ENCODE measurements at places on chromosomes 6 and 20.

DNA sequence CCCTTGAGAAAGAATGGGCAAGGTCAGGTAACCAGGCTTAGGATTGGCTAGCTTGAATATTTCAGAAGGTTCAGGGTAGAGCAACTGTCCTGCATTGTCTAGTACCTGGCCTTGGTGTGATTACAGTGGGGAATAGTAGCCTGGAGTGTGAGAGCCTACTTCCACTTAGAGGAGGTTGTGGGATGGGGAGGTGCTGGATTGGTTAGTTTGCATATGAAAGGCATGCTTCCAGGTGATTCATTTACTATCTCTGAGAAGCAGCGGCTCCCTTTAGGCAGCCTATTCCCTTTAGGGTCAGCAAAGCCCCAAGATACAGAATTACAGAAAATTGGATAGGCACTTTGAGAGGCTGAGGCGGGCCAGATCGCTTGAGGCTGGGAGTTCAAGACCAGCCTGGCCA, 25.0 kb upstream of the SCGN start:
- no peak for DNase-seq

GRCh38 chr20:62625516-62625915, 16.8 kb upstream of the SLCO4A1 start:
- no peak for DNase-seq

GRCh38 chr6:132505158-132505557, 7.8 kb downstream of the STX7 start:
- DNase-seq: no peak

DNA sequence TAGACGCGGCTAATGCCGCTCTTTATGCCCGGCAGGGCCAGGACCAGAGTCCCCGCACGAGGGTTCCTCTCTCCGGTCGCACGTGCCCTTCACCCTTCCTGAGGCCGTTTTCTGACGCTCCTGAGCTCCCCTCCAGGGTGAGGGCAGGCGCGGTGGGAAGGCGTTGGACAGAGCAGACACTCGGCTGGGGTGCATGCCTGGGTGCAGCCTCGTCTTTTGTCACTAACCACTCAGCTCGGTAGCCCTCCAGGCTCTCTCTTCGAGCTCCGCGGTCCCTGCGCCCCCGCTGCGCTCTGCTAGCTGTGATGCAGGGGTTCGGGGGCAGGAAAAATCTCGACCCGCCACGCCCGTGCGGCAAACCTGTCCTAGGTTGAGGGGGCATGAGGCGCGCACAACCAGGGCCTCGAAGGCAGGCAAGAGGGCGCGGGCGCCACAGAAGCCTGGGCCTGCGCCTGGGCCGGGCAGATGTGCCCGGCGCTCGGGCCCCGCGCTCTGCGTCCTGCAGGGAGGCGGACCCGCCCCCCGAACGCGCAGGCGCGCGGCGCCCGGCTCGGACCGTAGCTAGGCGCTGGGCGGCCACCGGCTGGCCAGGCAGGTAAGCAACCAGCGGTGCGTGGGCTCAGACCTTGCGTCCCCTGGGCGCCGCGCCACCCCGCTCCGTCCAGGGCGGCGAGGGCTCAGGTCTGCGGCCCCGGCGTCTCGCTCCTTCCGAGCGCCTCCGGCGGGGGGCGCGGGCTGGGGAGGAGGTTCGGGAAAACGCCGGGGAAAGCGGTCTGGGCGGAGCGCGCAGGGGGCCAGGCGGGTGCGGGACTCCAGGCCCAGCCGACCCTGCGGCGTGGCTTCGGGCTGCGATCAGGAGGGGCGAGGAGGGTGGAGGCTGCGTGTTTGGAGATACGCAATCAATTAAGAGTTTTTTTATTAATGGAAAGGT, at the start of gene L3MBTL1:
Gene L3MBTL1, plus strand, starts transcription at position 548 of the 931 bp plus-strand sequence. CDS start 5,807 bp downstream, outside the sequence.
- DNase-seq: peak; percentile 21

GRCh38 chr6:7541175-7542064, at the start of gene DSP:
TSS of gene DSP (plus strand) at chr6:7541671. CDS start at chr6:7541916, 245 bp downstream.
- DNase-seq: no peak

GRCh38 chr20:38207621-38208020, 42.6 kb upstream of the TGM2 start:
- no peak for DNase-seq

- peak; percentile 42 for DNase-seq
Measured at GRCh38 chr20:50297498-50298376, 107.1 kb downstream of the CEBPB start.

- peak; percentile 42 for DNase-seq
Measured at GRCh38 chr6:53309059-53309900, 39.5 kb downstream of the ELOVL5 start.

DNA sequence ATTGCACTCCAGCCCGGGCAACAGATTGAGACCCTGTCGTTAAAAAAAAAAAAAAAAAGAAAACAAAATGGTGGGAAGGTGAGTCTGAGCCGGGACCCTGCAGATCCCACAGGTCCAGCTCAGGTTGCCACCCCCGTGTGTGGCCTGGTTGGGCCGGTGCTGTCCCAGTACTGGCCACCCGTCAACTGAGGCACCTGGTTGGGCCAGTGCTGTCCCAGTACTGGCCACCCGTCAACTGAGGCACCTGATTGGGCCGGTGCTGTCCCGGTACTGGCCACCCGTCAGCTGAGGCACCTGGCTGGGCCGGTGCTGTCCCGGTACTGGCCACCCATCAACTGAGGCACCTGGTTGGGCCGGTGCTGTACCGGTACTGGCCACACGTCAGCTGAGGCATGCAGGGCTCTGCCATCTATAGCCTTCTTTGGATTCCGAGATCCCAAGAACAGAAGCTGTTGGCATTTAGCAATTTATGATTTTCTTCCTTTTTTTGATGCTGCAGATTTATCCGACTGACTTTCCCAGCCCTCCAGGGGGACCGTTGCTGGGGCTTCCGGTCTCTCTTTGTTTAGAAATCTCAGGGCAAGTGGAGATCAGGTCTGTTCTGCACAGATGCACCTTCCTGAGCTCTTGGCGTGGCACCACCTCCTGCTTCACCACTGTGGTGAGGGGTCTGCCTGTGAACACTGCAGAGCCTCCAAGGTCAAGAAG, 113.8 kb downstream of the SYCP2 start:
- no peak for DNase-seq

DNA sequence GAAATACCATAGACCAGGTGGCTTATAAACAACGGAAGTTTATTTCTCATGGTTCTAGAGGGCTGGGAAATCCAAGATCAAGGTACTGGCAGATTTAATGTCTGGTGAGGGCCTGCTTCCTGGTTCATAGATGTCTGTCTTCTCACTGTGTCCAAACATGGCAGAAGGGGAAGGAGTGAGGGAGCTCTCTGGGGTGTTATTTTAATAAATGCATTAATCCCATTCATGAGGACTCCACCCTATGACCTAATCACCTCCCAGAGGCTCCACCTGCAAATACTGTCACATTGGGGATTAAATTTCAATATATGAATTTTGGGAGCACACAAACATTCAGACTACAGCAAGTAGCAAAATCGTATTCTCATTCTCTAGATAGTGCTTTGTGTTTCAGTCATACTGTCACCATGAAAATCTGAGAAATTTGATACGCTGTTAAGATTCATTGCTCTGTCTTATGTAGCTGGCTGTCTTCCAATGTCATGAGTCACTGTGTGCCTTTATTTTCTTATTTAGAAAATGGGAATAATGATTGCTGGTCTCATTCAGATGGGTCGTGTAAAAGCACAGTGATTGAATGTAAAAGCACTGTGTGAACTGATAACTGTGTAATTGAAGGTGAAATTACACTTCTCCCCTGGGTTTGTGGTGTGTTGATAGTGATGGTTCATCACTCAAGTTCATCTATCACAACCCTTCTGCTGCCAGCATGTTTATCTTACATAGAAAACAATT, 8.9 kb upstream of the ERVFRD-1 start:
- peak; percentile 67 for DNase-seq

DNA sequence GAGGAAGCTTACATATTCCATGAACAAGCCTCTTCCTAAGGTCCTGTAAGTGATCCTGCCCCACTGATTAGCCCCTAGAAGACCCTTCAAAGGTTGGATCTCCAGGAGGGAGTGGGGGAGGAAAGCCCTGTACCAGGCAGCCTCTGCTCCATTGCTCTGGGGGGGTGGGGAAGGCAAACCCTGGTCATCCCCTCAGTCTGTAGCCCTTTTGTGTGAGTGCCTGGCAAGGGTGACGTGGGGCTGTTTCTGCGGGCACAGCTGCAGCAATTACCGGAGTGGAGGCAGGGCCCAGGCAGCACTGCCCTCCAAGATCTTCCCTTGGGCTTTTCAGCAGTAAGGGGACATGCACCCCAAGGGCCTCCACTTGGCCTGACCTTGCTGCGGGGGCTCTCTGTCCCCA, at the start of gene MOG:
Gene MOG, plus strand, starts transcription at position 295 of the 400 bp plus-strand sequence. CDS start 118 bp downstream, outside the sequence.
- no peak for DNase-seq

DNA sequence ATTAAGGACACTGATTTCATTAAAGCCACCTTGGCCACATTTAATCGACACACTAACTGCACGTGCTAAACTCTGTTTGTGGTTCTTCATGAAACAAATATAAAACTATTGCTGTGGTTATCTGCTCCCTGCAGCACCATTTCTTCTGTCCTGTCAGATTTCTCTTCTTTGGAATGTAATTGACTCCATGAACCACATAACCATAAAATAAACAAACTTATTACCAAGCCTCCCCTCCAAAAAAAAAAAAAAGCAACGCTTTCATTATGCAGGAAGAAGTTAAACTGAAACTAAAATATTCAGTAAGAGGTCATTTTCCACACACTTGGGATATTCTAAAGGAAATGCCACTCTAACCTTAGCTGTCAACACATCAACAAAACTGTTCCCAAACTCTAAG, 319.1 kb upstream of the NT5E start:
- peak; percentile 15 for DNase-seq

DNA sequence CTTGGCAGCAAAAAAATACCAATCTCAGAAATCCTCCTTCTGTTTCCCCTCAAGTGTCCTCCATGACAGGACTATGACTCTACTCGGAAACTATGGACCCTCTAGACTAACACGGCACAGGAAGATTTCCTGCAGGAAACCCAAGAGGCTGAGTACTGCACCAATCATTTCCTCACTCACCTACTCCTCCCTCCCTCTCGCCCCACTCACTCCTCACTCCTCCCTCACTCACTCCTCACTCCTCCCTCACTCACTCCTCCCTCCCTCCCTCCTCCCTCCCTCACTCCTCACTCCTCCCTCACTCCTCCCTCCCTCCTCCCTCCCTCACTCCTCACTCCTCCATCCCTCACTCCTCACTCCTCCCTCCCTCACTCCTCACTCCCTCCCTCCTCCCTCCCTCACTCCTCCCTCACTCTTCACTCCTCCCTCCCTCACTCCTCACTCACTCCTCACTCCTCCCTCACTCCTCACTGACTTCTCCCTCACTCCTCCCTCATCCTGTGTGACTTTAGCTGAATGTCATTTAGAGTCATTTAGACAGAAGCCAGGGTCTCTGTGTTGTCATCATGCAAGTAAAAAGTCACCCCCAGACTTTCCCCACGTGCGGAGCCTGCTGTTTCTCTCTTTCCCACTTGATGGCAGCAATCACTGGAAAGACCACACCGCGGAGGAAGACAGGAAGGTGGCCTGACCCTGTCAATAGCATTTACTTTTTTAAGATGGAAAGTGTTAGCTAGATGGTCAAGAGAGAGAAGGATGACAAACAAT, 226.8 kb upstream of the PDE10A start:
- peak; percentile 60 for DNase-seq

DNA sequence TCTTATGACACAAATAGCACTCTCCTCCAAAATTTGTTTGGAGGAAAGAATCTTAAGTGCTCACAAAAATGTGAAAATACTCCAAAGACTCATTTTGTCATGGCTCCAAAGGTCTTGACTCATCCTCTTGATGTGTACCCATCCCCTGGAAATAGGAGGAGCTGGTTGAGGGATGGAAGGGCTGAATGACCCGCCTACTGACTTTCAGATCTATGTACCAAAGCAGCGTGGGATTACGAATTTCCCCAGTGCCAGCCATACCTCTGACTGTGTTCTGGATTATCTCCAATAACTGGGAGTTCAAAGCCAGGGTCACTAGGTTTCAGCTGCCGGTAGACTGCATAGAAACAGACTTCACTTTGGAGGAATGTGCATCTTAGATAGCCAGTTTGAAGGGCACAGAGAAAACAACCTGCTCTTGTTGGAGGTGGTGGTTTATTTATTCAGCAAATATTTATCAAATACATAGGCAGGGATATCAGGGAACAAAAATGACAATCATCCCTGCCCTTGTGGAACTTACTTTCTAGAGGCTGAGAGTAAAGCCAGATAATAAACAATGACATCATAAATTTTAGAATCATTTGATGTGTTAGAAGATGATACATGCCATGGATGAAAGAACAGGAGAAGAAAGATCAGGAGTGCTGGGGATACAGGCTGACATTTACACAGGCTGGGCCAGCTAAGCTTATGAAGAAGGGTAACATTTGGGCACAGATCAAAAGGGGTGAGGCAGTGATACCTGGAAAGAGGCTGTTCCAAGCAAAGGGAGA, 246.6 kb downstream of the TBXT start:
- DNase-seq: peak; percentile 60

All from RPMI7951 (cell line).